Ureter (tissue), 1 donor: ENCODE measurements at places on chromosomes 2 and 18. TPM values are rescaled to one million over a fixed set of nuclear protein-coding genes. Genes with fewer than 3 reads are reported as not detected.

The LMAN1 gene
- 88.5 TPM for total RNA-seq

The GLI2 gene
- total RNA-seq, result 9.8 TPM

The WDR7 gene
- 49.2 TPM for total RNA-seq

The LYPD6 gene
- total RNA-seq, result 12.2 TPM

The VIT gene
- 7.4 TPM for total RNA-seq

The PROC gene
- total RNA-seq, result not detected

- DNase-seq, result no peak
Observed at GRCh38 chr2:44928483-44929158, 12.9 kb upstream of the SIX3 start.

GRCh38 chr2:137220438-137220993 is 455.2 kb downstream of the THSD7B start:
- no peak for DNase-seq

GRCh38 chr2:220815698-220816097 is 756.4 kb downstream of the EPHA4 start:
- DNase-seq, result no peak

- DNase-seq, result no peak
Observed at GRCh38 chr2:1688161-1688560, 56.2 kb downstream of the PXDN start.

- DNase-seq, result no peak
Observed at GRCh38 chr2:234476766-234477165, 20.1 kb downstream of the ARL4C start.

DNA sequence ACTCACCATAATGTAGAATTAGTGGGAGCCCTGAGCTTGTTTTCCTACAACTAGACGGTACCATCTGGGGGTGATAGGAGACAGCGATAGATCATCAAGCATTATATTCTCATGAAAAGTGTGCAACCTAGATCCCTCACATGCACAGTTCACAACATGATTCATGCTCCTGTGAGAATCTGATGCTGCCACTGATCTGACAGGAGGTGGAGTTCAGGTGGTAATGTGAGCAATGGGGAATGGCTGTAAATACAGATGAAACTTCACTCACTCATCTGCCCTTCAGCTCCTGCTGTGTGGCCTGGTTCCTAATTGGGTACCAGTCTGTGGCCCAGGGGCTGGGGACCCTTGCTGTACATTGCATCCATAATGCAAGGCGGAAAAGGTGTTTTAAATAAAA is 60.7 kb downstream of the USP34 start:
- DNase-seq, result no peak

- DNase-seq, result no peak
Observed at GRCh38 chr18:12990123-12990475, 1.1 kb upstream of the CEP192 start.

- no peak for DNase-seq
Observed at GRCh38 chr2:75643980-75644379, 2.6 kb upstream of the MRPL19 start.

- peak; percentile 85 for DNase-seq
Observed at GRCh38 chr2:96927405-96928171, 57.7 kb upstream of the SEMA4C start.

DNA sequence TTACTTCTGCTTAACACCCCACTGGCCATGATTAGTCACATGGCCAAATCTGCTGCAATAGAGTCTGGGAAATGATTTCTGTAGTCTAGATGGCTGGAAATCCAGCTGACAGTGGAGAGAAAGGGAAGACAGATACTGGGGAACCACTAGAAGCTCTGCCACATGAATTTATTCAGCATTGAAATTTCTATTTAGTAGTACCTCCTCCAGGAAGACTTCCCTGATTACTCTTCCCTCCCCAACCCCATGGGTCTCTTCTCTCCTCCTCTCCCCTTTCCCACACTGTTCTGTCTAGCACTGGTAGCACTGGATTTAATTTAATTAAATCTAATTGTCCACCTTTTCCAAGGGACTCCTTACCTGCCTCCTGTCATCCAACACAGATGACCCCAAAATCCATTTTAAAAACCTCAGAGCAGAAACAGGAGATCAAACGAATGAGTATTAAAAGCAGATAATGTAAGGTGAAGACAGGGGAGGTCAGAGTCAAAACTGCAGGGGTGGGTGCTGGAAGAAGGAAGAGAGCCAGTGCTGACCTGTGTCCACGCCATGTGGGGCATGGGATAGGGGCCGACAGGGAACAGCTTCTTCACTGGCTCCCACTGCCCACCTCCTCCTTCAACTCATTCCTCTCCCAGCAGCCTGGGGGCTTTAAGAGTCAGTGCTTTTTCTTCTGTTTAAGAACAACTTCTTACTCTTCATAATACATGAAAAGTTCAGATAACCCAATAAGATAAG is 169.2 kb upstream of the HS6ST1 start:
- peak; percentile 23 for DNase-seq
